ENCODE measurements at places on chromosomes 7 and 10.

- no peak for DNase-seq
Observed at GRCh38 chr10:73205890-73206289, 38.0 kb downstream of the FAM149B1 start.

GRCh38 chr10:124417895-124418725 lies 613 bp downstream of the OAT start:
- DNase-seq: peak; percentile 58

- no peak for DNase-seq
Observed at GRCh38 chr10:121065330-121065729, 214.2 kb downstream of the WDR11 start.

DNA sequence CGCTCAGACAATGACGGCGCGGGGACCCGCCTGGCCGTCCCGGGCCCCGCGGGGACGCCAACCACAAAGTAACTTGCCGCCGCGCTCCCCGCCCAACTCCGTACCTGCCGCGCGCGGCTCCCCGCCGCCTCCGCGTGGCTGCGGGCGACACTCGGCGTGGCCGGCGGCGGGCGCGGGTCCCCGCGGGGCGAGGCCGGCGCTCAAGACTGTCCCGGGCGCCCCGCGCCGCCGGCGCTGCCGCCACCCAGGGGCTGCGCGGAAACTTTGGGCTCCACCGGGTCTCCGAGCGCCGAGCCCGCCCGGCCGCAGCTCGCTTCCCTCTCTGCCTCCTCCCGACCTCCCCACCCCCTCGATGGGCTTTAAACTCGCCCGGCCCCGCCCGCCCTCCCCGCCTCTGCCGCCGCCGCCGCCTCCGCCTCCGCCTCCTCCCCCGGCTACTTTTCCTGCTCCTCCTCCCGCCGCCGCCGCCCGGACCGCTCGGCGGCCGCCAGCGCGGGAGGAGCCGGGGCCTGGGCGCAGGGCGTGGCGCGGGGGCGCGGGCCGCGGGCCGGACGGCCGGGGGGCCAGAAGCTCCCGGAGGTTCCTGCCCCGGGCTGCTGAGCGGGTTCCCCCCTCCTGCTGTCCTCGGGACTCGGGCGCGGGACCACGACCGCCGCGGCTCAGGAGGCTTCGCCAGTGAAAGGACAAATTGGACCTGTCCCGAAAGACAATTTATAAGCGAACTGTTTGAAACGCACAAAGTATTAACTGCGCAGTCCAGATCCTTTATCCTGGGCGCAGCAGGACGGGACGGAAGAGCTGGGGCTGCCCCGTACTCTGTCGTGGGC lies 10.6 kb upstream of the GRB10 start:
- peak; percentile 52 for DNase-seq

DNA sequence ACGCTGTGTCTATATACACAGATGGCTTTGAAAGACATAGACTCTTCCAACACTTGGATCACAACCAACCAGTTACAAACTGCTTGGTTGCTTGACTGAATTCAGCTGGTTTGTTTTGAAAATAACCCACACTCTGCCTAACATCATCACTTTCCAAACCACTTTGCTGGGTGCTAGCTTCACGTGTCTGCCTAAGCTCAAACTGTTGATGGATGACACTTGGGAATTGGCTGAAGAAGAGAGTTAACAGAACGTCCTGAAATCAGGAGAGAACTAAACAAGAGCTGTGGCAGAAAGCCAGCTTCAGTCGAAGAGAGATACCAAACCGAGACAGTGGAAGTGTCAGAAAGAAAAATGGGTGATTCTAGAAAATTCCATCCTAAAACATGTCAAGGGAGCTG lies 420.8 kb upstream of the AUTS2 start:
- no peak for DNase-seq

- DNase-seq: no peak
Observed at GRCh38 chr10:116722736-116723427, 19.5 kb downstream of the HSPA12A start.

DNA sequence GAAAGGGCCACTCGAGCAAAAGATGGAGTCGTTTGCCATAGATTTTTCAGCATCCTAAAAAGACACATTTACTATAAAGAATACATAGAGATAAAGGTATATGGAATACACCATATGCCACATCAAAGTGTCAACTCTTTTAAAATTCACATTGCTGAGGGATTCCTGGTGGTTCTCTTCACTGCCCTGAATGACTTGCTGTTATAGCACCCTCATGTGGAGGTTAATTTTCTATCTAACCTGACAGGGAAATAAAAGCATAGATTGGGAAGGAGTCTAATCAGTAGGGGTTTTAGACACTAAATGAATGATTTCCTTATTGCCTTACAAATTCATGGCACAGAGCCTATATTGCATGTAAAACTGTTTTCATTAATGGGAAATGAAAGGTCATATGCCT lies 25.9 kb downstream of the DNAH11 start:
- DNase-seq: peak; percentile 3

- no peak for DNase-seq
Observed at GRCh38 chr7:74569501-74570075, 87.9 kb upstream of the GTF2I start.

- no peak for DNase-seq
Observed at GRCh38 chr10:13917791-13918190, 331.0 kb downstream of the PRPF18 start.

GRCh38 chr7:73518470-73518869 lies 3.6 kb downstream of the BAZ1B start:
- DNase-seq: no peak

- no peak for DNase-seq
Observed at GRCh38 chr10:54745436-54745835, 55.6 kb downstream of the PCDH15 start.

DNA sequence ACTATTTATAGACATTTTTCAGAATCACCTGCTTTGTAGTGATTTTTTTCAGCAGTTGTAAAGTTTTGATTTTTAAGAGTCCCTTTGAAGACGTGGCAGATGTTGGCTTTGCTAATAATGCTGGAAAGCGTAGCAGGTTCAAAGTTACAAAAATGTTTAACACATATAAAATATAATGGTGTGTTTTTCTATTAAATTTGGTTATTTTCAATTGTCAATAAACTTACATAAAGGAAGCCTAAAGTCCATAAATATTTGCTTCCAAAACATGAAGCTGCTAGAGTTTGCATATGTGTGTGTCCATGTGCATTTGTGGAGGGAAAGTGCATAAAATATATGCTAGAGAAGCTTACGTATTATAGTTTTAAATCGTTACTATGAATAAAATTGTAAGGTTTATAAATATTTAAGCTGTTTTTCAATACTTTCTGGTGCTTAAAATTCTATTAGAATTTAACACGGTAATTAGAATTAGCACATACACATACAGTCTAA lies 3.7 kb downstream of the MEOX2 start:
- no peak for DNase-seq

GRCh38 chr10:110144507-110144906 lies 62.9 kb upstream of the MXI1 start:
- peak; percentile 30 for DNase-seq

DNA sequence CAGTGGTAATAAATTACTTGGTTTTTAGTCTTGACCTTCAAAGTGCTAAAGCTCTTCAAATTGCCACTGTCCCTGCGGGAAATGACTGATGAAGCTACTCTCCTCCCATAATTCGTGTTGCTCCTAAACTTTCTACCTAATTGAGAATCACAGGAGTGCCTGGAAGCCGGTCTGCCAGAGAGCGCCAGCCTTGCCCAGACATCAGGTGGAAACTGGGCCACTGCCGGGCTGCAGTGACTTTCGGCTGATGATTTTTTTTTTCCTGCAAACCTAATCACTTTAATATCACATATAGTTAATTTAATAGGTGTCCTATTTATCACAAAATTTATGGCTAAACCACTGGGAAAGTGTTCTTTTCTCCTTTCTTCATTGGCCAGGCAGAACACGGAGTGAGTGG lies 59.6 kb upstream of the UBE3C start:
- no peak for DNase-seq

GRCh38 chr10:10796061-10796773 lies 221.5 kb upstream of the CELF2 start:
- peak; percentile 51 for DNase-seq

GRCh38 chr7:39027491-39027890 lies 49.8 kb downstream of the POU6F2 start:
- DNase-seq: no peak

DNA sequence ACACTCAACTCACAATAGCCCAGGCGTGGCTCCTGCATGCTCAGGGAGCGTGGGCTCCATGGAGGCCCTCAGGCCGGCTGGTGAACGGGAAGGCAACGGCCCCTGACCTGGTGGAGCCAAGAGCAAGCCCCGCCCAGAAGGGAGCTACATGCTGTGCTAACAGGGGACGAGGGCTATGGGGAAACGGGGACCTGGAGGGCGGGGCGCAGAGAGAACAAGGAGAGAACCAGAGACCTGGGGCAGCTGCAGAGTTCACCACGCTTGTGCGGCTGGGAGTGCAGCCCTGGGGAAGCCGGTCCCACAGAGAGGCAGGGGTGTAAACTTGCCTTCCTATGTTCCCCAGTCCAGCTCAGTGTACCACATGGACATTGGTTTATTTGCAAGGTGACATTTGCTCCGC lies 69.2 kb upstream of the PPP2R2D start:
- DNase-seq: no peak

DNA sequence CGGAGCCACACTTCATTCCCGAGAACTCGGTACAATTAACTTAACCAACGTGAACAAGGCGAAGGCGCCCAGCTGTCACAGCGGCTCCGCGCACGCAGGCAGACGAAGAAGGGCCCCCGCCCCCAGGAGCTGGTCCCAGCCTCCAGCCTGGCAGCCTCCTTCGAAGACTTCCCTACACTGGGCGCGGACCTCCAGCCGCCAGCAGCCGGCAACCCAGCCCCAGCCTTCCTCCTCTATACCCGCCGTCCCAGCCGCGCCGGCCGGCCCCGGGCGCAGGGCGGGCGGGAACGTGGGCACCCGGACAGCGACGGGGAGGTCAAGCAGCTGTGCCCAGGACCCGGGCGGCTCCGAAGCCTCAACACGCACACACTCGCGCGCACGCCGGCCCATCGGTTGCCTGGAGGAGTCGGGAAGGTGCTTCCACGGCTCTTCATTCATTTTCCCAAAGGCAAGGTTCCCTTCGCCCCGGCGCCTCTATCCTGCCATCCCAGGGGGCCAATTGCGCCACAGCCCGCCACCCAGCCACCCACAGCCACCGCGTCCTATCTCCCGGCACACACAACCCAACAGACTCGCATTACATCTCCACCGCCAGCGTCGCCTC lies 1.6 kb downstream of the CHST15 start:
- peak; percentile 49 for DNase-seq

DNA sequence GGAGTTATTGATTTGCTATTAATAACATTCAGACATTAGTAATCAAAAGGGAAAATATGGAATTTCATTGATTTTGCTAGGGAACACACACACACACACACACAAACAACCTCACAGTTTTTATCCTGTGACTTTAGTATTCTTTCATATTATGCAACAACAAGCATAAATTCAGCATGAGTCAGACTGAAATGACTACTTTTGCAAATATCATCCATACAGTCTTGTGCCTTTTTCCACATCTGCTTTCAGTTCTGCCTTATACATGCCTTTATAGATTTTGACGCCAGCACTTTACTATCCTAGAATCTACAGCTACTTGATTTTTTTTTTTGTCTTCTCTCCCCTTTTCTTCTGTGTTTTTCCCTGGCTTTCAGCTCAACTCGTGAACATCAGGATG lies 975.8 kb upstream of the LRRTM3 start:
- DNase-seq: no peak

- no peak for DNase-seq
Observed at GRCh38 chr10:31291123-31291522, 27.9 kb upstream of the ZEB1 start.
